Smooth muscle cell of the coronary artery (primary cell): ENCODE measurements at places on chromosomes 7 and 10. TPM values are rescaled to one million over a fixed set of nuclear protein-coding genes. Genes with fewer than 3 reads are reported as not detected.

The CNPY1 gene
- not detected in 2 replicates for total RNA-seq

The PAX4 gene
- not detected in 2 replicates for total RNA-seq

The ANKRD30A gene
- not detected in 2 replicates for total RNA-seq

The ACBD5 gene
- total RNA-seq = 16.3 and 17.5 TPM in 2 replicates

The HOGA1 gene
- 0.75 and 0.94 TPM in 2 replicates for total RNA-seq

The AKR1C2 gene
- 13.3 and 70.8 TPM in 2 replicates for total RNA-seq
